Diencephalon (tissue), 1 donor: ENCODE measurements at places on chromosomes 5 and 9. TPM values are rescaled to one million over a fixed set of nuclear protein-coding genes. Genes with fewer than 3 reads are reported as not detected.

Gene TSSK1B
- not detected for total RNA-seq

Gene ACOT12
- total RNA-seq: 5.1 TPM

Gene GPX3
- 9.0 TPM for total RNA-seq

Gene MARCOL
- total RNA-seq: not detected

Gene ADAMTS16
- 3.5 TPM for total RNA-seq

Gene STING1
- total RNA-seq: 9.9 TPM

Gene MAMDC2
- 2.5 TPM for total RNA-seq

Gene DMRT3
- not detected for total RNA-seq

Gene GRXCR2
- not detected for total RNA-seq

Gene TEX48
- not detected for total RNA-seq

Gene HK3
- total RNA-seq: 1.2 TPM

Gene SNCB
- 31.8 TPM for total RNA-seq

Gene ALDH7A1
- total RNA-seq: 64.8 TPM

Gene FST
- 4.4 TPM for total RNA-seq

Gene ERCC6L2
- total RNA-seq: 174 TPM

Gene C5orf52
- not detected for total RNA-seq

Gene PCDHGA1
- total RNA-seq: 4.2 TPM

Gene LHX6
- total RNA-seq: 22.1 TPM

Gene ADGRV1
- total RNA-seq: 191 TPM
